Stimulated activated memory B cell treated with anti-CD40 and anti-IgM and Interleukin-4, amounts not matched to agents 10 μg/mL and 1 μg/mL and 100 μg/mL, for 72 hours (primary cell): ENCODE measurements at places on chromosomes 3 and 15.

GRCh38 chr3:101656651-101657050 is 20.3 kb downstream of the ZBTB11 start:
- peaks cover 81% of the 10 kb centered on the region for H3K36me3 ChIP-seq
- H3K4me3 ChIP-seq = no peak overlapping the region
- no peaks in the 10 kb centered on the region for H3K27me3 ChIP-seq
- no peak for ATAC-seq

DNA sequence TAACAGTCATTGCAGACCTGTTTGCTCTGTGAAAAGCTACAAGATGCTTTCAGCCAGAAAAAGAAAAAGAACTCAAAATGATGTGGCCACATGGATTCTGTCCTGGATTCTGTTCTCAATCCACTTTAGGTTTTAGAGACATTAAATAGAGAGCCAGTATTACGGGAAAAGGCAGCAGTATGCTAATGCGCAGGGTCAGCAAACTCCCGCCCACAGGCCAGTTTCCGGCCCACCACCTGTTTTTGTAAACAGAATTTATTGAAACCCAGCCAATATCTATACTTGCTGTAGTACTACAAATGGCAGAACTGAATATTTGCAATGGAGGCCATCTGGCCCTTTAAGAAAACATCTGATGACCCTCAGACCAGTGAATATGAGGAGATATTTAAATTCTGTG is 416.1 kb downstream of the ERC2 start:
- no peak overlapping the region for H3K27ac ChIP-seq
- ATAC-seq = no peak
- no peak overlapping the region for H3K4me3 ChIP-seq
- no peaks in the 10 kb centered on the region for H3K27me3 ChIP-seq
- no peaks in the 10 kb centered on the region for H3K36me3 ChIP-seq
- no peaks in the 10 kb centered on the region for H3K4me1 ChIP-seq

DNA sequence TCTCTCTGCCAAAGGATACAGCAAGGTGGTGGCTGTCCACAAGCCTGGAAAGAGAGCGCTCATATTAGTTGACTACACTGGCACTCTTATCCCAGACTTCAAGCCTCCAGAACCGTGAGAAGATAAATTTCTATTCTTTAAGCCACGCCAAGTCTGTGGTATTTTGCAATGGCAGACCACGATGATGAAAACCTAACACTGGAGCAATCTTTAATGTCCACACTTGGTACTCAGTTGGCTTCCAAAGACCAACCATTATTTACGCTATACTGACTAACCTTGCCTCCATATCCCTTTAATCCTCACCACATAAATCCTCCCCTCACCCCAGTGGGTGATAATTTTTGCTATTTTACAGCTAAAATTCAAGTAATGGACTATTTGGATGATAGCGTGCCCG is 16.9 kb upstream of the LACTB start:
- no peak overlapping the region for H3K27ac ChIP-seq
- H3K36me3 ChIP-seq = no peaks in the 10 kb centered on the region
- peaks cover 41% of the 10 kb centered on the region for H3K27me3 ChIP-seq
- H3K4me3 ChIP-seq = no peak overlapping the region

GRCh38 chr3:35643495-35643894 is 4.2 kb downstream of the ARPP21 start:
- peaks cover 6% of the 10 kb centered on the region for H3K4me1 ChIP-seq
- H3K4me3 ChIP-seq = no peak overlapping the region
- no peak overlapping the region for H3K27ac ChIP-seq
- ATAC-seq = no peak
- H3K36me3 ChIP-seq = no peaks in the 10 kb centered on the region
- peaks cover 25% of the 10 kb centered on the region for H3K27me3 ChIP-seq

GRCh38 chr3:18593231-18593630 is 168.1 kb upstream of the SATB1 start:
- no peak for ATAC-seq
- H3K27ac ChIP-seq = no peak overlapping the region
- no peaks in the 10 kb centered on the region for H3K4me1 ChIP-seq
- H3K27me3 ChIP-seq = peaks cover 13% of the 10 kb centered on the region
- no peaks in the 10 kb centered on the region for H3K36me3 ChIP-seq
- no peak overlapping the region for H3K4me3 ChIP-seq

DNA sequence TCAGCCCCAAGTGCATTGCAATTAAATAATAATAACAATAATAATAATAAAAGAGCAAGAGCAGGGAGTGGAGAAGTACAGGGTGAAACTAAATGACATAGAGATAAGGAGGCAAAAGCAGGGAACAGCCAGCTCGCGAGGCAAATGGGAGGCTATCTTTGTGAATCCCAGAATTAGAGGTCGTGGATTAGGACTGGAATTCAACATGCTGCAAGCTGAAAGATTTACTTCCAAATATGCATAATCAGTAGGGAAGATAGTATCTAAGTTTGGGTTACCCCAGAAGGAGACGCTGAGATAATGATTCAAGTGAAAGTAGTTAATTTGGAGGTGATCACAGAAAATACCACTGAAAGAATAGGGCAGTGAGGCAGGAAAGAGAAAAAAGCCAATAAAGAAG is 119.4 kb upstream of the UBE2E2 start:
- peaks cover 11% of the 10 kb centered on the region for H3K4me1 ChIP-seq
- H3K27ac ChIP-seq = no peak overlapping the region
- H3K4me3 ChIP-seq = no peak overlapping the region
- H3K36me3 ChIP-seq = no peaks in the 10 kb centered on the region
- H3K27me3 ChIP-seq = no peaks in the 10 kb centered on the region
- no peak for ATAC-seq

GRCh38 chr3:134074001-134074789 is 44.5 kb upstream of the SLCO2A1 start:
- no peaks in the 10 kb centered on the region for H3K36me3 ChIP-seq
- no peak for ATAC-seq
- H3K4me1 ChIP-seq = no peaks in the 10 kb centered on the region
- peaks cover 35% of the 10 kb centered on the region for H3K27me3 ChIP-seq
- H3K4me3 ChIP-seq = no peak overlapping the region
- no peak overlapping the region for H3K27ac ChIP-seq

- H3K36me3 ChIP-seq = no peaks in the 10 kb centered on the region
- H3K27ac ChIP-seq = no peak overlapping the region
- H3K27me3 ChIP-seq = no peaks in the 10 kb centered on the region
- no peak for ATAC-seq
- no peaks in the 10 kb centered on the region for H3K4me1 ChIP-seq
- H3K4me3 ChIP-seq = no peak overlapping the region
Observed at GRCh38 chr15:58539548-58539947, 107.8 kb downstream of the LIPC start.

DNA sequence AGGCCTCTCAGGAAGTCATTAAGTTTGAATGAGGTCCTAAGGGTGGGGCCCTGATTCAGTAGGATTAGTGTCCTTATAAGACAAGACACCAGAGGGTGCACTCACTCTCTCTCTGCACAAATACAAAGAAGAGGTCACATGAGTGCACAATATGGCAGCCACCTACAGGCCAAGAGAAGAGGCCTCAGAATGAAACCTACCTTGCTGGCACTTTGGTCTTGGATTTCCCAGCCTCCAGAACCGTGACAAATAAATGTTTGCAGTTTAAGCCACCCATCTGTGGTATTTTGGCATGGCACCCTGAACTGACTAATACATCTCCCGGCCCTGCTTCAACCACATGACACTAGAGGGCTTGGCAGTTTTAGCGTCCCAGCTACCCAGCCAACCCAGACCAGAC is 73.9 kb upstream of the CHRNB4 start:
- H3K27me3 ChIP-seq = peaks cover 31% of the 10 kb centered on the region
- H3K27ac ChIP-seq = no peak overlapping the region
- H3K36me3 ChIP-seq = peaks cover 5% of the 10 kb centered on the region
- H3K4me3 ChIP-seq = no peak overlapping the region
- no peak for ATAC-seq
